Stimulated activated CD8-positive, alpha-beta memory T cell treated with anti-CD3 and anti-CD28 coated beads, Interleukin-4, amount 100 ng/mL, for 4 hours (primary cell): ENCODE measurements at places on chromosomes 3 and 15.

- DNase-seq = no peak
Measured at GRCh38 chr3:181230258-181230657, 240.7 kb upstream of the DNAJC19 start.

DNA sequence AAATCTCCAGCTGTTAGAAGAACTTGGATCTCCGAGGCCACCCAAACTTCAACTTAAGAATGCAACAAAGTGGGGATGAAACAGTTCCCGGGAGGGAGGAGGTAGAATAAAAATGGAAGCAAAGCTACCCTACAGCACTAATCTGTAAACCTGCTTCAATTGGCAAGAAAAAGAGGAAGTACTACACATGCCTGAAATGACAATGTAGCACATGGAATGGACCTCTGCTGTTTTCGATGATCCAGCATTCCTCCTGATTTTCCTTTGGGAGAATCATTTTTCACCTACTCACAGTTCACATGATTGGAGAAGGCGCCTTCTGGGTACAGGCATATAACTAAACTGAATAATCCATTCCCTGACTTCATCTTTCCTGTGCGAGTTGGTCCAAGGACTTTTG, 1081.5 kb downstream of the FHIT start:
- DNase-seq = no peak

GRCh38 chr3:117596503-117596902, 886.9 kb downstream of the TUSC7 start:
- DNase-seq = no peak

- DNase-seq = no peak
Measured at GRCh38 chr15:68403161-68403941, 28.6 kb downstream of the ITGA11 start.

GRCh38 chr3:45826321-45826720, 15.6 kb downstream of the LZTFL1 start:
- no peak for DNase-seq

DNA sequence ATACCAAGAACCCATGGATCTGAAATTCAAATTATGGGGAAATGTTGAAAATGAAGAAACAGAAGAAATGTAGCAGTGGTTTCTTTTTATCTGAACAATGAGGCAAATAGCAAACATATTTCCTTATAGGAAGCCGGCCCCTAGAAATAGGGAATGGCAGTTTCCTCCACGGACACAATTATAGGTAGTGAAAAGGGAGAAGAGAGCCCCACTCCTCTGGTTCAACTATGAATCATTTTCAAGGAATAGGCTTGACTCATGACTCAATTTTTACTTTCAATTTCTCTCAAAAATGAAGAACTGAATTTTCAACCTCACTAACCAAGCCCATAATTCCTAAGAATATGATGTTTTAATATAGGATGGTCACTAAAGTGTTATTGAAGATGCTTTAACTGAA, 243.1 kb downstream of the MECOM start:
- no peak for DNase-seq

DNA sequence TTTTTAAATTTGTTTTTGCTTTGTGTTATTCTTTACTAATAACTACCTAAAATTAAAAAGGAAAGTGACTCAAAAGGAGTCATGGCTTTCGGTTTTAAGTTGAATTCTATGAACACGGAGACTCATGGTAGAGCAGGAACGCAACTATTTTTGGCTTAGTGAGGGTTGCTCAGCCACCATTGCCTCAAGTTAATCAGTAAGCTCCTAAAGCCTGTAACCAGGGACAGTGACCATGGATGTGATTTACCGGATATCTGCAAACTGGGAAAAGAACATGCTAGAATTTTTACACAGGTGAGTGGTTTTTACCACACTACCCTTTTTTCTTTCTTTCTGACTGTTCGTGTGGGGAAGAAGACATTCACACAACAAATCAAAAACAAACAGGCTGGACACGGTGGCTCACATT, 11.8 kb downstream of the SLC12A8 start:
- no peak for DNase-seq
